ENCODE measurements at places on chromosomes 2 and 18.

- DNase-seq = no peak
Measured at GRCh38 chr2:75311521-75311920, 112.2 kb upstream of the TACR1 start.

DNA sequence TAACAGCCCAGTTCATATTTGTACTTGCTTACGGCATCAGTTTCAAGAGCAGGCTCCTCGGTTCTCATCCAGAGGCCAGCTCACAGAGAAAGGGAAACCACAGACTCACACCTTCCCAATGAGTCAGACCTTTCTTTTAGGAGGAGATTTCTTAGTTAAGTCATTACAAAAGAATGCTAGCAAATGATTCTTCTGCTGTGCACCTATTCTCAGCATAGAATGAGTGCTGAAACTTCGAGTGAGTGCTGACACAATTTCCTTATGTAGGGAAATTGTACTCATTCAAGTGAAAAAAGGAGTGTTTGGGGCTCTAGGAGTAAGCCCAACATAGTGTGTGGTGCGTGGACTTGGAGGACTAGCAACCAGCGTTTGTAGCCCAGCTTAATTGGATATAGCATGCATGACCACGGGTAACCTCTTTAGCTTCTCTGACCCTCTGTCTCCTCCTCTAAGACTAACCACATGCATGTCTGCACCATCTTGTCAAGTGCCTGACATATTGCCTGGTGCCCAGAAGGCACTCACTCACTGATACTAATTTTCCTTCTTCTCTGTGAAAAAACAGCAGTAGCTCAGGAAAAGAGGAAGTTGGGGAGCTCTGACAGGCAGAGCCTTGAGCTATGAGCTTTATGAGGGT lies 87.0 kb downstream of the ALPK2 start:
- DNase-seq = no peak

DNA sequence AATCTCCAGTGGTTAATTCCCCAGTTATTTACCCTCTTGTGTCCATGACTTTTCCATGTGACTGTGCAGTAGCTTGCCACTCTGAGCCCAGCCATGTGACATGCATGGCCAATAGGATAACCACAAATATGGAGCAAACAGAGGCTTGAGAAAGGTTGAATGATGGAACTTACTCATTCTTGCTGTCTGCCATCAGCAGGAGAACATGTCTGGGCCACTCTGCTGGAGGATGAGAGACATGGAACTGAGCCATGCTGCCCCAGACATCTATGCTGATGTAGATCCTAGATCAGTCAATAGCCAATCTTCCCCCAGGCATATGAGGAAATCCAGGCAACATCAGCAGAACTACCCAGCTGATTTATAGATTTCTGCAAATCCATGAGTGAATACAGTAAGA lies 992.3 kb upstream of the FANCL start:
- DNase-seq = no peak

GRCh38 chr2:200422071-200422470 lies 87.8 kb downstream of the KCTD18 start:
- no peak for DNase-seq

DNA sequence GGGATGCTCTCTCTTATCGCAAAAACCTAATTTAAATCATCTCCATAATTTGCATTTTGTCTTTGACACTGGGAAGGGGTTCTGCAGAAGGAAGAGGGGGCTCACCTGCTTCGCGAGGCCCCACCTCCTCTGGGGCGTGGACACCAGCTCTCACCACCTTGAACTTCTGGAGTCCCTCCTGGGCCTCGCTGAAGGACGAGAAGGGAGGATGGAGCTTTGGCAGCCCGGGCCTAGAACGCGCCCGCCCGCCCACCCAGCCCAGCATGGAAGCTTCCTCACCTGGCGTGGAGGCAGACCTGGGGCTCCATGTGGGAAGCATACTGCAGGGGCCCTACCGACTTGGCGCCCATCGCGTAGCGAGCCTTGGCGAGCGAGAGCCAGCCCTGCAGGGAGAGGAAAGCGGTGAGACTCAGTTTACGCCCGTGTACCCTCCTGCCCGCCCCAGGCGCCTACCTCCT lies 1.1 kb upstream of the IMP4 start:
- no peak for DNase-seq

DNA sequence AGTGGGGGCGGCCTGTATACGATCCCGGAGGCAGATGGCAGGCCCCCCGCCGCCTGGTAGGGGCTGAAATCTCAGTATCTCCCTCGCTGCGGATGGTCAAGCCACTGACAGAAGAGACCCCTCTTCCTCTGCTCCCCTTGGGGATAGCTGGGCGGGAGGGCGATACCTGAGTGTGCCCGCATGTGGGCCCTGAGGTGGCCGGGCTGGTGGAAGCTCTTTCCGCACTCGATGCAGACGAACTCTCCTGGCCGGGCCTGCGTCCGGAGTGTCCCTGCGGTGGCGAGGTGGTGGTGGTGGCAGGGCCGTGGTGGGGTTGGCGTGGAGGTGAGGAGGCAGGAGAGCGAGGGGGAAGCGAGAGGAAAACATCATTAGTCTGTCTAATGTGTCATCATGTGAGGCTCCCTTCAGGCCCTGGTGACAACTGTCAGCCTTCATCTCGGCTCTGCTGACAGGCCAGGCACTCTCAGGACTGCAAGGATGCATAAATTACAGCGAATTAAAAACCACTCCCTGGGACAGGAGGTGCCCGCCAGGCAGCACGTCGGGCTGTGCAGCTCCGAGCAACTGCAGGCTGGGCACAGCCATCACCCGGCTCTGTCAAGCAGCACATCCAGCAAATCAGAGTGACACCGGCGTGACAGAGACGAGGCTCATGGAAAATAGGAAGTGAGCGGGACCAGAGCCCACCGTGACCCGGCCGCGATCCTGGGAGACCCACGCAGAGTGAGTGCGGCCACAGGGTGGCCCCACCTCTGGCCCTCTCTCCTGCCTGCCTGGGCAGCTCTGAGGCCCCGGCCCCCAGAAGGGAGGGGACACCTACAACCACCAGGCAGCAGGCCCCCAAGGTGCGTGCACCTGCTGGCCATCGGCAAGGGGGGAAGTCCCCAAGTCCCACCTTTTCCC lies 123.5 kb downstream of the ZNF516 start:
- no peak for DNase-seq

- DNase-seq = no peak
Measured at GRCh38 chr2:214574084-214574781, 163.4 kb downstream of the VWC2L start.

DNA sequence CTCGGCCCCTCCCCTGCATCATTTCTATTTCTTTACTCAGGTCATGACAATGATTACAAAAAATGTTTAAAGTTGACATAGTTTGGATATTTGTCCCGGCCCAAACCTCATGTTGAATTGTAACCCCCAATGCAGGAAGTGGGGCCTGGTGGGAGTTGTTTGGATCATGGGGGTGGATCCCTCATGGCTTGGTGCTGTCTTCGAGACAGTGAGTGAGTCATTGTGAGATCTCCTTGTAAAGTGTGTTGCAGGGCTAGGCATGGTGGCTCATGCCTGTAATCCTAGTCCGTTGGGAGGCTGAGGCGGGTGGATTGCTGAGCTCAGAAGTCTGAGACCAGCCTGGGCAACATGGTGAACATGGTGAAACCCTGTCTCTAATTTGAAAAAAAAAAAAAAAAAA lies 9.2 kb upstream of the MAP4K4 start:
- DNase-seq = no peak

DNA sequence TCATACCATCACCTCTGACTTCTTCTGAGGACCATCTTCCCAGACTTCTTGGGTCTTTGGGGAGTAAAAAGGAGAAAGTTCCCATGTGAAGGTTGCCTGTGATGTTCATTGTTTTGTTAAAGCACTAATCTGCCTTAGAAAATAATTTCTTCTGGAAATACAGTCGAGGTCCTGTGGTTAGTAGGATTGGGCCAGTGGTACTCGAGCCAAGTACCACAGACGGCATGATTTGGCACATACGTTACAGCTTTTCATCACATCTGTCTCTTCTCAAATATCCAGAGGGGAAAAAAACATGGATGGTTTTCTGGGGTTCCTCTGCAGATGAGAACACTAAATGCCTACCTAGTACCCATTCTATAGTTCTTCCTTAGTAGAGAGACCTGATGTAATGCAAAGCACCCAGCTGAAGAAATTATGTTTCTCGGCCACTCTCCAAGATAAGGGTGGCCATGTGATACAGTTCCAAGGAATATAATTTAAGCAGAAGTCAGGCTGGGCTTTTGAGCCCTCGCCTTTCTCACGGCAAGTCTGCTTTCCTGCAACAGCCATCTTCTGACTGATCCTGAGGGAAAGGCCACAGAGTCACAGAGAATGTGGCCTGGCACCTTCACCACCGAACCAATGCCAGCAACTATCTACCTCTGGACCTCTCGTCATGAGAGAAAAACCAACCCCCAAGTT lies 161.0 kb downstream of the RNF152 start:
- no peak for DNase-seq

GRCh38 chr18:74563999-74564398 lies 29.7 kb downstream of the CNDP1 start:
- DNase-seq = no peak

DNA sequence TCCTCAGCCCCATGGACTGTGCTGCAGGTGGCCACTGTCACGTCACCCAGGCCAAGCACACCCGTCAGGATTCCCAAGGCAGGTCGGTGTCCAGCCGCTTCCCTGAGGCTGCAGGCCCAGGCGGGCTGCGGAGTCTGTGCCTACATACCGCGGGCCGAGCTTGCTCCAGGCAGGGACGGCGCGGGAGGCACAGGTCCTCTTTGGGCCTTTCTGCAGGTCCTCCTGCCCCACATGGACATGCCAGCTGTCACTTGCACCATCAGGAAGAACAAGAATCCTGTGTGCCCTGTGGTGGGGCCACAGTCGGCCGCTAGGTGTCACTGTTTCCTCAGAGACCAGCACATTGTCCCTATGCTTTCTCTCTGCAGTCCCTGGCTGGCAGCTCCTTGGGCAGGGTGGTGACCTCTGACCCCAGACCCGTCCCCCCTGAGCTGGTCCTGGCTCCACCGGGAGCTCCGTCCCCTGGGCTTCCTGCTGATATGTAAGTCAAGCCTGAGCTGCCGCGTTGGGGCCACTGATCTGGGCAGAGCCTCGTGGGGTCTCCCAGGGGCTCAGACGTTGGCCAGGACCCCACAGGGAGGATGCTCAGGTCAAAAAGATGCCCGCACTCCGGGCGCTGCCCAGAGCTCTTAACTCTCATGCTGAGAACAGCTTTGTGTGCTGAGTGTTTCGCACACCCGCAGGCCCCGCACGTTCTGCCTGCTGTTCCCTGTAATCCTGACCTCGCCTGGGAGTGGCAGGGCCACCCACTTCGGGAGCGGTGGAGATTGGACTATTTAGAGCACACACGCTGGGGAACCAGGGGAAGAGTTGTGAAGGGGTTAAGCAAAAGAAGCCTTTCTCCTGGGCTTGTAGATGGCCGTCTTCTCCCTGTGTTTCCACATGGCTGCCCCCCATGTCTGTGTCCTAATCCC lies 17.3 kb upstream of the AGXT start:
- DNase-seq = peak; percentile 65

DNA sequence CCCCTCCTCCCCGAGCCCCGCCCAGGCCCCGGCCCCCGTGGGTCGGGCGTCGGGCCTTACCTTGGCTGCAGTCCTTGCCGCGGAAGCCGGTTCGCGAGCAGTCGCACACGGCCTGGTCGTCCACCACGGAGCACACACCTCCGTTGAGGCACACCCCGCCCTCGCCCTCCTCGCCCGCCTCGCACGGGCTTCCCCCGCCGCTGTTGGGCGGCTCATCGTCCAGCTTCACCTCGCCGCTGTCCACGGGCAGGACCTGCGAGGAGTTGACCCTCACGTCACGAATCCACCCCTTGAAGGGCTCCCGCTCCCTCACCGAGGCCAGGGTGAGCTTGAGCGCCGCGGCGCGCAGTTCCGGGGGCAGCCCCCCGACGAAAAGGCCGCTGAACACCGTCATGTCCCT lies 4.5 kb downstream of the NRXN1 start:
- no peak for DNase-seq

DNA sequence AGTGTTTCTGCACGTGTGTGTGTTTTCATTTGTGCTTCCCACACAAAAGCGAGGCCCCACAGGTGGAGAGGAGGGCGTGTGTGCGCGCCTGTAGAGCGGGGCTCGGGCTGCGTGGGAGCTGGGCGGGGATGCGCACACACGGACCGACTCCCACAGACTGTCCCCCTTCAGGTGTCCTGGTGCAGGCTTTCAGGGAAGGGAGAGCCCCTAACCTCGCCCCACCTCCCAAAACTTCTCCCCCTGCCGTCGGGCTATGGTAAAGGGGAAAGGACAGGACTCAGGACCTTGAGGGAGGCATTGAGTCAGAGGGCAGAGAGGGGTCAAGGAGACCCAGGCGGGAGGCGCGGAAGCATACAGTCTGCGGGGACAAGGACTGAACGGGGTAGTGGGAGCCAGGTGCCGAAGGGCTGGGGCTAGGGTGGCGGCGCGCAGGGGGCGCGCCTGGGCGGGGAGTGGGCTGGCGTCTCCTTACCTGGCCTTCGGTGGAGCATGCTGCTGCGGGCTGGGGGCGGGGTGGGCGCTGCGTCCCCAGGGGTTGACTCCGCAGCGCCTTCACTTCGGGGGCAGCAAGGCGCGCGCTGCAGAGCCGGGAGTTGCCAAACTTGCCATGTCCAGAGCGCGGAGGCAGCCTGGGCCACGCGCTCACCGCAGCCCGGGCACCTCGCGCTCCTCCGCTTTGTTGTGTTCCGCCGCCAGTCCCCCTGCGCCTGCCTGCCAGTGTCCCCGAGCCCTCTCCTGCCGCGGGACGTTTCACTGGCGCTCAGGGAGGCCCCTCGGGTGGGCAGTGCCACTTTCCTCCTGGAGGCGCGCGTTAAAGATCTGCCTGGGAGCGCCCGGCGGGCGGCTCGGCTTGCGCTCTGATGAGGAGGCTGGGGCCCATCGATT lies 302.0 kb downstream of the NCKAP5 start:
- DNase-seq = no peak

DNA sequence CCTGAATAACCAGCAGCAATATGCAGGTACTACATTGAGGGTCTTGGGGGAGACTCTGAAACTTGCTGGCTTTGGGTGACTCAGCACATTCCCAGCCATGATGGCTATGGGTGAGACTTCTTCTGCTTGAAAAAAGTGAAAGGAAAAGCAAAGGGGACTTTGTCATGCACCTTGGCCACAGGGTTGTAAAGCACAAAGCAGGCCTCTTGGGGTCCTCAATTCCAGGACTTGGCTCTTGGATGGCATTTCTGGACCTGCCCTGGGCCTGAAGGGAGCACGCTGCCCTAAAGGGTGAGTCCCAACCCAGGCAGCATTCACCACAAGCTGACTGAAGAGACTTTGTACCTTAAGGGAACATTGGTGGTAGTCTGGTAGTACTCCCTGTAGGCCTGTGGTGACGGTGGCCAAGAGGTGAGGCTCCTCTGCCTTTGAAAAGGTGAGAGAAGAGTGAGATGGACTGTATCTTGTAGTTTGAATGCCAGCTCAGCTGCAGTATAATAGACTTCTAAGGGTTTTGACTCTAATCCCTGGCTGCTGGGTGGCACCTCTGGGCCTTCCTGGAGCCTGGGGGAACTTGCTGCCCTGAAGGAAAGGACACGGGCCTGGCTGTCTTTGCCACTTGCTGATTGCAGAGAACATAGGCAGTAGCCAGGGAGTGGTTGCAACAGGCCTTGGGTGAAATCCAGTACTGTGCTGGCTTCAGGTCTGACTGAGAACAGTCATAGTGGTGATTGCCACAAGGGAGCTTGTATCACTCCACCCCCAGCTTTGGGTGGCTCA lies 36.5 kb upstream of the CYTIP start:
- DNase-seq = no peak

GRCh38 chr2:43840965-43841364 lies 2.2 kb downstream of the ABCG8 start:
- no peak for DNase-seq
